ENCODE measurements at places on chromosomes 7 and 10.

DNA sequence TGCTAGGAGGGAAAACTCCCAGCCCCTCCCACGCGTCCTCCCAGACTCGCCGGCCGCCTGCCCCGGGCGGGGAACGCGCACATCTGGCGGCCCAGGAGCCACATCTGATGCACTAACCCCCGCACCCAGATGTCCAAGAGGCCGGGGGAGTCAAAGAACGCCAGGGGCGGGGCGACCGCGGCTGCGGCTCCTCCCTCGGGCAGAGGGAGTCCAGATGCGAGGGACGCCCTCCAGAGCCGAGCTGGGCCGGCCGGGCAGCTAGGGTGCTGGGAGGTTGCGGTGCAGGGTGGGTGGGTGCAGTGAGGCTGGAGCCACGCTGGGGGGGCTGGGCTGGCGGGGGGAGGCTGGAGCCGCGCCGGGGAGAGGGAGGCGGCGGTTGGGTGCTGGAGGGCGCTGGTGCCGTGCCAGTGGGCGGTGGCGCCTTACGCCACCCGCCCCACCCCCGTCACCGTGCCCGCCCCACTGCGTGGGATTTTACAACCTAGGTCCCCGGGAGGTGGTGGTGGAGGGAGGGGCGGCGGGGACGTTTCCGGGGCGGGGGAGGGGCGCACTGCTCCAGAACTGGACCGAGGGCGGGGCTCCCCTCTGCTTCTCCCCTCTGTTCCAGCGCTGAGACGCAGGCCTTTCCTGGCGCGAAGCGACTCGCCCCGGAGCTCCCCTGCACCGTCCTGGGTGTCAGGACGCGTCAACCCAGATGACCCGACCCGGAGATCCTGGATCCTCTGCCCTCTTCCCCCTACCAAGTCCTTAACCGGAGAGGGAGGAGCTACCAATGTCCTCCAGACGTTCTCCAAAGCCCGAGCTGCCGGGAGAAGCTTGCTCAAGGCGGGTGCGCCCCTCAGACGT lies 109.1 kb downstream of the REEP3 start:
- peaks cover 12% of the 10 kb centered on the region for H3K4me1 ChIP-seq
- H3K27ac ChIP-seq, result peak overlapping the region; percentile 84
- no peaks in the 10 kb centered on the region for H3K27me3 ChIP-seq
- peak overlapping the region; percentile 92 for H3K4me3 ChIP-seq
- H3K36me3 ChIP-seq, result no peaks in the 10 kb centered on the region

DNA sequence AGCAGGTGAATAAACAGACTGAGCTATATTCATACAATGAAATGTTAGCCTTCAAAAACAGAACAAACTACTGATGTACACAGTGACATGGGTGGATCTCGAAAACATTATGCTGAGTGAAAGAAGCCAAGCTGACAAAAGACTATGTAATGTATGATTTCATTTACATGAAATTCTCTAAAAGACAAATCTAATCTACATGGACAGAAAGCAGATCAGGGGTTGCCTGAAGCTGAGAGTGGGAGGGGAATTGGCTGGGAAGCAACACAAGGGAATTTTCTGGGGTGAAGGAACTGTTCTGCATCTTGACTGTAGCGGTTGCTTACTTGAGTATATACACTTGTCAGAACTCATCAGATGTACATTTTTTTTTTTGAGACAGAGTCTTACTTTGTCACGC lies 121.7 kb upstream of the SVIL start:
- no peaks in the 10 kb centered on the region for H3K4me1 ChIP-seq
- no peak for DNase-seq
- peaks cover 16% of the 10 kb centered on the region for H3K27me3 ChIP-seq
- H3K36me3 ChIP-seq, result no peaks in the 10 kb centered on the region
- H3K27ac ChIP-seq, result no peak overlapping the region

- no peak overlapping the region for H3K4me3 ChIP-seq
- H3K36me3 ChIP-seq, result no peaks in the 10 kb centered on the region
- DNase-seq, result no peak
These were observed 46.1 kb downstream of the PARD3 start for GRCh38 chr10:34768972-34769330.

- H3K4me1 ChIP-seq, result peaks cover 26% of the 10 kb centered on the region
- no peak for DNase-seq
- H3K36me3 ChIP-seq, result no peaks in the 10 kb centered on the region
- H3K27me3 ChIP-seq, result peaks cover 30% of the 10 kb centered on the region
These were observed 1.3 kb upstream of the DMBT1 start for GRCh38 chr10:122559228-122559627.

GRCh38 chr7:66267249-66267648 lies 62.1 kb downstream of the TPST1 start:
- no peaks in the 10 kb centered on the region for H3K4me1 ChIP-seq
- H3K27me3 ChIP-seq, result peaks cover 21% of the 10 kb centered on the region
- H3K4me3 ChIP-seq, result no peak overlapping the region

DNA sequence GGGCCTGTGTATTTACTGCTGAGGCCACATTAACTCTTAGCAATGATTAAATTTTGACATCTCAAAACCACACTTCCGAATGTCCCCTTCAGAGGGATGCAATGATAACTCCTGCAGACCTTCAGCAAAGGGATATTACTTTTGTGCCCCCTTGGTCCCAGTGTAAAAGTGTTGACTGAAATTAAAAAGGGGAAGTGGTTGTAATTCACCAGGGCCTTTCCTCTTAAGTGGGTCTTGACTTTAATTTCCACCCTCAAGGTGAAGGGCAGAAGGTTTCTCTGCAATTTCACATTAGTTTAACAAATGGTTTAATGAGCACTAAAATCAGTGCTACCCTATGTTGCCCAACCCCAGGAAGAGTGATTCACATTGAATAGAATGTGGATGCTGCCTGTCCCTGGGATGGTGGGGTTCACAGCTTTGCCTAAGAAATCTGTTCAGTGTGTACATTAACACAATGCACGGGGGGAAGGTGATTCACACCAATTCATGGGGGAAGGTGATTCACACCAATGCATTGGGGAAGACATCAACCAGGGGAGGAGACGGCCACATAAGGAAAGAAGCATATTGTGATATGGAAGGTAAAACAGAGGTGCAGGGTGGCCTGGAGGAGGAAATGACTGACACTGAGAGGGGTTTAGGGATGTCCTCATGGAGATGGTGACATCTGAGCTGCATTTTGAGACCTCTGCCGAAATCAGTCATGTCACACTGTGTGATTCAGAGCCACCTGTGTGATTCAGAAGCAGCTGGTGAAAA lies 19.4 kb upstream of the TNS3 start:
- no peaks in the 10 kb centered on the region for H3K36me3 ChIP-seq
- H3K27ac ChIP-seq, result no peak overlapping the region
- H3K27me3 ChIP-seq, result no peaks in the 10 kb centered on the region
- DNase-seq, result no peak
- H3K4me3 ChIP-seq, result no peak overlapping the region

DNA sequence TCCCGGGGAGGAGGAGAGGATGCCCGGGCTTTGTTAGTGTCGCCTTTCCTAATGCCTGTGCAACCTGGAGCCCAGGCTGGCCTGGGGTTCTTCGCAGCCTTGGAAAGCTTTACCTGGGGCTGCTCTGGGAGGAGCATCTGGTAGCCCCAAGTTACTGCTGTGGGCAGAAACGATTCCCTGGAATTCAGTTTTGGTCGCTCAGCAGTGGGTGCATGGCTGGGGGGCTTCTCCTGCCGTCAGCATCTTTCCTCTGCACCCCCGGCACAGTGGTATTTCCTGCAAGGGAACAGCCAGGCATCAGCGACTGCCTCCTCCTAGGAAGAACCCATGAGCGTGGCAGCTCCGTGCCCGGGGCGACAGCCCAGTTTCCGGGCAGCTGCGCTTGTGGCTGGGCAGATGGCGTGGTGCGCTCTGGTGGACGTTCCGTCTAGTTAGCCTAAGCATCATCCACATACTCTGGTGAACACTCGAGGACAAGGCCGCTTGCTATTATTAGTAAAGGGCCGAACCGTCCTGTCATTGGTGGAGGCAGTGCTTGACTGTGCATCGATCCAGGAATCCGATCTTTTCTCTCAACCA lies 107.0 kb upstream of the BTBD16 start:
- H3K27me3 ChIP-seq, result peaks cover 90% of the 10 kb centered on the region
- no peaks in the 10 kb centered on the region for H3K36me3 ChIP-seq
- no peak for DNase-seq
- no peak overlapping the region for H3K27ac ChIP-seq
- H3K4me3 ChIP-seq, result peak overlapping the region; percentile 65

GRCh38 chr7:27641581-27642230 lies 21.0 kb downstream of the HIBADH start:
- H3K36me3 ChIP-seq, result peaks cover 5% of the 10 kb centered on the region
- peak overlapping the region; percentile 72 for H3K27ac ChIP-seq
- no peak overlapping the region for H3K4me3 ChIP-seq
- H3K27me3 ChIP-seq, result no peaks in the 10 kb centered on the region

DNA sequence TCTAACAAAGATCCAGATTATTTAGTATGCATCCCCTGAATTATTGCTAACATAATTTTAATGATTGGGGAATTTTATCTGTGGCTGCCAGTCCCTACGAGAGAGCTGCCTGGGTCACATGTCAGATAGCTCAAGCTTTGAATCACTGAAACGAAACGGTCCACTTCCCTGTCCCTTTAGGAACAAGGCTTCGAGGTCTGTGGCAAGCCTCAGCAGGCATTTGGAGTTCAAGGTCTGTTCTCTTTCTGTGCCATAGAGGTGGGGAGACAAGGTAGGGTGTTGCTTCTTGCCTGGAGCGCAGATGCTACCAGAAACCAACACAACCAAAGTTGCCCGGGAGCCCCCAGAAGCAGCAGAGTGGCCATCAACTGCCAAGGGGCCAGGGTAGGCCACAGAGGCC lies 13.9 kb upstream of the SH2D4B start:
- DNase-seq, result no peak
- no peaks in the 10 kb centered on the region for H3K27me3 ChIP-seq
- H3K36me3 ChIP-seq, result peaks cover 39% of the 10 kb centered on the region

GRCh38 chr7:115085421-115085820 lies 163.5 kb downstream of the MDFIC start:
- no peak overlapping the region for H3K4me3 ChIP-seq
- H3K4me1 ChIP-seq, result no peaks in the 10 kb centered on the region
- H3K36me3 ChIP-seq, result no peaks in the 10 kb centered on the region
- peaks cover 7% of the 10 kb centered on the region for H3K27me3 ChIP-seq
- no peak overlapping the region for H3K27ac ChIP-seq

GRCh38 chr7:453597-454306 lies 65.9 kb downstream of the PDGFA start:
- DNase-seq, result no peak
- H3K27me3 ChIP-seq, result peaks cover 12% of the 10 kb centered on the region
- no peak overlapping the region for H3K4me3 ChIP-seq
- H3K4me1 ChIP-seq, result peaks cover 10% of the 10 kb centered on the region
- H3K36me3 ChIP-seq, result no peaks in the 10 kb centered on the region

- no peak overlapping the region for H3K27ac ChIP-seq
- no peaks in the 10 kb centered on the region for H3K4me1 ChIP-seq
- no peak for DNase-seq
- no peak overlapping the region for H3K4me3 ChIP-seq
These were observed 10.3 kb upstream of the WDR86 start for GRCh38 chr7:151420144-151420543.

DNA sequence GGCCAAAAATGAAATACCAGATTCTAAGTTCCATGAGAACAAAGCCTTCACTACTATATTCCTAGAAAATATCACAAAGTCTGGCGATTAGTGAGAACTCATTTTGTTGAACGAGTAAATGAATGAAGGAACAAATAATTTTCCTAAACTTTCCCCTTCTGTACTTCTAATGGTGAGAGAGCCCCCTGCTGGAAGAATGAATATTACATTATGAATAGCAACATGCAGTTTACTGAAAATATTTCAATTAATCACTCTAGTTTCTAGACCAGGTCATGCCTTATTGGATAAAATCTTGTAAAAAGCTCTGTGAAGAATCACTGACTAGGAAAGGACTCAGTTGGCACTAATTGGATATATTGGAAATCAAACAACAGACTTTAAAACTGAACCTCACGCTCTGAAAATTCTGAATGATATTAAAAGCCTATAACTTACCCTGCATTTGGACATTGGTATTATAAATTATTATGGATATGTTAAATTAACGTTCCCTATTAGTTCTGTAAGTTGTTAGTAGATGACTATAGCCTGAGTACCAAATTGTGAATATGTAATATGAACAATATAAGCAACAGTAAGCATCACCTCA lies 32.4 kb upstream of the MTPN start:
- peaks cover 6% of the 10 kb centered on the region for H3K4me1 ChIP-seq
- no peak overlapping the region for H3K4me3 ChIP-seq
- DNase-seq, result no peak
- no peaks in the 10 kb centered on the region for H3K36me3 ChIP-seq

DNA sequence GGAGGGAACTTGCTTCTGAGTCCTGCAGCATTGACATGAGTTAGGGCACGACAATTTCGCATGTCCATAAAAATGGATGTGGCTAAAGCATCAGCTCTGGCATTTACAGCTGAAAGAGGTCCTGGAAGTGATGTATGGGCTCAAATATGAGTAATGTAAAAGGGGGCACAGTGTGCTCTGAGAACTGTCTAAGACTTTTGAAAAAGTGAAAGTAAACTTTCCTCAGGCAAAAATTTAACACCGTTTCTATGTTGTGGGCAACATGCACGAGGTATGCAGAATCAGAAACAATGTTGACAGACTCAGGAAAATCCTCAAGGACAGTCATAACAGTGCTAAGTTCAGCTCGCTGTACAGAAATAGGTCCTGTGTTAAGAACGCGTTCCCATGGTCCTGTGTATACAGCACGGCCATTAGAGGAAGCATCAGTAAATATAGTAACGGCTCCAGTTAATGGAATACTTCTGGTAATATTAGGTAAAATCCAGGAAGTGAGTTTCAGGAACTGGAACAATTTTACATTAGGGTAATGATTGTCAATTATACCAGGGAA lies 37.9 kb upstream of the AKR1C2 start:
- H3K27me3 ChIP-seq, result peaks cover 33% of the 10 kb centered on the region
- no peak overlapping the region for H3K27ac ChIP-seq
- H3K4me1 ChIP-seq, result peaks cover 5% of the 10 kb centered on the region
- H3K4me3 ChIP-seq, result no peak overlapping the region
- no peak for DNase-seq
- H3K36me3 ChIP-seq, result no peaks in the 10 kb centered on the region

GRCh38 chr7:107394831-107395230 lies 75.0 kb upstream of the GPR22 start:
- H3K36me3 ChIP-seq, result no peaks in the 10 kb centered on the region
- no peak for DNase-seq
- H3K27ac ChIP-seq, result no peak overlapping the region
- no peaks in the 10 kb centered on the region for H3K4me1 ChIP-seq
- H3K4me3 ChIP-seq, result no peak overlapping the region

DNA sequence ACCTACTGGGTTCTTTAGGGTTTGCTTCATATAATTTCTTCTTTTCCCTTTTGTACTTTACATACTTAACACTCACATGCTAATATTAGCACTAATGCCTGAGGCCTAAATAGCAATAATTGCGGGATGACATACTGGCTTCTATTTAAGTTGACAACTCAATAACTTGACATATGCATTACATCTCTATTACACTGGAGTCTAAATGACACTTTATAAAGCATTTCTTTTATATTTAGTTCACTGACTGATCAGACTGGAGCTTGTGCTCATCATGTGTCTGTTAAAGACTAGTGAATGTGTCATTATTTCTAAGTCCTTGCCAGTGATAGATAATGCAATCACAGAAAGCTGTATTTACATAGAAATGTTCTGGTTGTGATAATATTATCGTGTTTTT lies 472.1 kb upstream of the SEMA3A start:
- H3K27ac ChIP-seq, result no peak overlapping the region
- H3K27me3 ChIP-seq, result no peaks in the 10 kb centered on the region
- DNase-seq, result no peak
- no peaks in the 10 kb centered on the region for H3K36me3 ChIP-seq

GRCh38 chr7:159196584-159196983 lies 51.9 kb upstream of the VIPR2 start:
- H3K27ac ChIP-seq, result peak overlapping the region; percentile 99
- peaks cover 29% of the 10 kb centered on the region for H3K36me3 ChIP-seq
- H3K27me3 ChIP-seq, result no peaks in the 10 kb centered on the region
- no peak for DNase-seq
